Dermis microvascular lymphatic vessel endothelial cell (primary cell): ENCODE measurements at places on chromosomes 16 and 17.

- no peak for DNase-seq
Observed at GRCh38 chr17:49901460-49902331, 53.8 kb upstream of the TAC4 start.

DNA sequence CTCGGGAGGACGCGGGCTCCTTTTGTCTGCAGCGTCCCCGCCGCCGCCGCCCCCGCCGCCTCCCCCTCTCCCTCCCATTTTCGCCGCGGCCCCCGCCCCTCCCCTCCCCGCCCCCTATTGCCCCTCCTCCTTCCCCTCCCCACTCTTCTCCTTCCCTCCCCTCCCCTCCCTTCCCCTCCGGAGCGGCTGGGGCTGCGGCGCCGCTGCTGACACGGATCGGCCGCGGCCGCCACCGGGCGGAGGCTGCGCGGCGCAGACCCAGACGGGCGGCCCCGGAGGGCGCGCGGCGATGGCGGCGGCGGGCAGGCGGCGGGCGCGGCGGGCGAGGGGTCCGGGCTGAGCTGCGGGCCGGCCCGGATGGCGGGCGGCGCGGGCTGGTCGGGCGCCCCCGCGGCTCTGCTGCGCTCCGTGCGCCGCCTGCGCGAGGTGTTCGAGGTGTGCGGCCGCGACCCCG lies at the start of gene RAB11FIP4:
Gene RAB11FIP4 (plus strand): TSS at position 180 of the 454 bp plus-strand sequence. CDS start 178 bp downstream, at position 358.
- no peak for DNase-seq

- DNase-seq, result no peak
Observed at GRCh38 chr16:16118337-16118736, 105.0 kb downstream of the ABCC6 start.

DNA sequence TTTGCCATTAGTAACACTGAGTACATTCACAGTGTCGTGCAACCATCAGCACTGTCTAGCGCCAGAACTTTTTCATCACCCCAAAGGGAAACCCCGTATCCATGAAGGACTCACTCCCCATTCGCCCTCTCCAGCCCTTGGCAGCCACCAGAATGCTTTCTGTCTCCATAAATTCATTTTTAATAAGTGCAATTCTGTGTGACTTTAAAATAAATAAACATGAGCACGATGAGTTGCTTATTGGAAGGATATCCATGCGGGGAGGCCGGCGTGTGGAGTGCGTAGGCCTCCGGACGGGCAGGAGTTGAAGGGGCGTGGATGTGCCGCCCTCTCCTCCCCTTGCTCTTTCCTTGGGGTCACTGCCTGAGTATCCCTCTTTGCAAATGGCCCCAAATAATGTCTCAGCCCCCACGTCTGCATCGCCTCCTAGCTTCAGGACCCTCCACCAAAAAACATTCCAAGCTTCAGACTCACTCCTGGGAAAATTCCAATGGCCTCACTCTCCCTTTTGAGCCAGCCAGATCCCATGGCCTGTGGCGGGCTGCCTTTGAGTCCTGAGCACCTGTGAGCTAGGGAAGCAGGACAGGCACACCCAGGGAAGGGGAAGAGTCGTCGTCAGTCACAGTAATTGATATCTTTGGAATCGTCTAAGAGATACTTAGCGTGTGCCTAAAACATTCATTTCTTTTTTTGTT lies 306.3 kb downstream of the SEC14L1 start:
- DNase-seq, result no peak

DNA sequence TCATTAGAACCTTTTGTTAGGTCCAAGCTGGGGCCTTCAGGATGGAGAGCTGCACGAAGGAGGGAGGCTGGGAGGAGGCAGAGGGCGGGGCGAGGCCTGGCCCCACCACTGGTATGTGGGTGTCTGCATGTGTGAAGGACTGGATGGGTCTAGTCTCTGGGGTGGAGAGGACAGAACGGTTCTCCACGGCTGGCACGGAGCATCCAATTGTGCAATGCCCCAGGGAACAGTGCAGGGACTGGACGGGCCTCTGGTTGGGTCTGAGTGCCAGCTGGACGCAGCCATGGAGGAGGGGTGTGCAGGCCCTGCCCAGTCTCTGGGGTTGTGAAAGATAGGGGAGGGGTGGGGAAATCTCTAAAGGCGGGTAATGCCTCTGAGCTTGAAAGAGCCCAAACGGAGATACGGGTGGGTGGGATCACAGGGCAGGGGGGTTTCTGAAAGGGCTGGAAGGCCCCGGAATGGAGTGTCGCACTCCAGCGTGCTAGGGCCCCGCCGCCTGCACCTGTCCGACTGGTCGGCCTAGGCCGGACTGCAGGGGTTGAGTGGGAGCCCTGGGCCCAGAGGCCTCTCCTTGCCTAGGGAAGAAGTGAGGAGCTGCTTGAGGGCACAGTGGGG lies 1.6 kb downstream of the PPL start:
- no peak for DNase-seq

DNA sequence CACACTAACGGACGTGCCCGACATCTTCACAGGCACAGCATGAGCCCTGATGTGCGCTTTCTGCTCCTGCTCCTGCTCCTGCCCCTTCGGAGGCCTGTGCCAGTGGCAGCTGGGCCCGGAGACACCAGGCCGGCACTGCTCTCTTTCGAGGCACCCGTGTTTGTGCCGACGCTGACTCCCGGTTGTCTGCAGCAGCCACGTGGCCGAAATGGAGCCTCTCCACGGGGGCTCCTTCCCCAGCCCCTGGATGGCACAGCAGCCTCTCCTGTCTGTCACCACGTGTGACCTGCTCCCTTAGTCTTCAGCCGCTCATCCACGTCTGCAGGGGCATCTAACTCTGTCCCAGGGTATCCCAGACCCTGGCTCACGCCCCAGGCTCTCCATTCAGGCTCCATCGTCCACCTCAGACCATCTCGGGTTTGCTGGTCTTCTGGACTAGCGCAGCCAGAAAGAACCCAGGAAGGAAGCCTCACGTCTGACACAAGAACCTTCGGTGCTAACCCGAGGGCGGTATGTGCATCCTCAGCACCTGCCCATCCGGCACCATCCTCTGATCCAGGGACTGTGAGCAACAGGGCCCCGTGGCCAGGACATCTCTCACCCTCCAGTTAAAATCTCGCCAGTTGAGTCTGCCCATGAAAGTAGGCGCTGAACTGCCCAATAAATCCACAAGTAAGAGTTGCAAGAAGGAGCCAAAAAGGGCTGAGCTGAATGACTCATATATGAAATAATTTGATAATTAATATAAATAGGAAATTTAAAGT lies 4.2 kb upstream of the RPH3AL start:
- no peak for DNase-seq

GRCh38 chr17:40341808-40342503 lies 22.6 kb downstream of the GJD3 start:
- DNase-seq, result peak; percentile 72

DNA sequence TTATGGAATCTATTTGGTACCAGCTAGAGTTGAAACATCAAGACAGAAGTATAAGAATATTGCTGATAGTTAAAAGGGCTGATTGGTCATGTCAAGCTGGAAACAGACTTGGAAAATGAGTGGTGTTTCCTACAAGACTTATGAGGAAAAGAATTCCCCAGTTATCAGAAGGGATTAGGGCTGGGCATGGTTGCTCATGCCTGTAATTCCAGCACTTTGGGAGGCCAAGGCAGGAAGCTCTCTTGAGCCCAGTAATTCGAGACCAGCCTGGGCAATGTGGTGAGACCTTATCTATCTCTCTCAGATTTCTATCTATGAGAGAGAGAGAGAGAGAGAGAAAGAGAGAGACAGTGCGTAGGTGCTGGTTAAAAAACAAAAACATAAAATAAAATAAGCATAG lies 139.5 kb upstream of the PMFBP1 start:
- no peak for DNase-seq

DNA sequence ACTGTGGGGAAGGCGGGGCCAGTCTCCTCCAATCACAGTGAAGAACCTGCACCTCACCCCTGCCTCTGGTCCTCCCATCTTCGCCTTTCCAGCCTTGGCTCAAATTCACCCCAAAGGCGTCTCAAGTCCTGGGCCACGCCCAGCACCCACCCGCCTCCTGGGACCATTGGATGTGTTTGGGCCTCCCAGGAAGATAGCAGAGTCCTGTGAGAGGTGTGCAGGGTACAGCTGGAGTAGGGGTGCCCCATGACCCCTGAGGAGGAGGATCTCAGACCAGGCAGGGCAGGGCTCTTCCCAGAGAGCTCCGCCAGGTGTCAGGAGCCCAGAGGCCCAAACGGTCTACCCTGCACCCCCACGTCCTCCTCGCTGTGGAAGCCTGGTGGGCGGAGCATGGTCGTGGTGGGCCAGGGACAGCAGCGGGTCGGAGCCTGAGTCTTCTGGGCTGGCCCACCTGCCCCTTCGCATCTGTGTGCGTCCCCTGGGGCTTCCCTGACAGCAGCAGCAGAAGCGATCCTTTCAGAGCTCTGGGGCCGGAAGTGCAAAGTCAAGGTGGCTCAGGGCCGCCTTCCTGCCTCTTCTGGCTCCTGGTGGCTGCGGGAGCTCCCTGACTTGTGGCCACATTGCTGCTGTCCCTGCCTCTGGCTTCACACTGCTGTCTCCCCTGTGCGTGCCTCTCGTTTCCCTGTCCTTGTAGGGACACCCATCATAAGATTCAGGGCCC lies 34.9 kb upstream of the ZNF469 start:
- DNase-seq, result peak; percentile 10

DNA sequence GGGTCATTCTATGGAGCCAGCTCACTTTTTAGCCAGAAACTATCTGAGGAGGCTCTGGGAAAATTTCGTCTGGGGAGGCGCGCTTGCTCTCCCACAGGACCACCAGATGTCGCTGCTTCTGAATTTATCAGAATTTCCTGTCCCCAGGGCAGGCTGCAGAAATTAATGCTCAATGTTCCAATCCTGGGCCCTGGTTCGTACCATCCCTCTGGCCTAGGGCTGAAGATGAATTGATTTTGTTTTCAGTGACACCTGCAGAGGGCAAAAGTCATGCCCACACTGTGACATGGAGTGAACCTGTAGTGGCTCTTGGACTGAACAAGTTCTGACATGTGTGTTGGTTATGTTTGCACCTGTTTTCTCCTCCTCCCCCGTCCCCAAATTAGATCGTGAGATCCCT lies 482.6 kb downstream of the NPIPA7 start:
- peak; percentile 27 for DNase-seq

- DNase-seq, result no peak
Observed at GRCh38 chr16:31476303-31477219, 4.6 kb downstream of the TGFB1I1 start.

GRCh38 chr16:1263591-1264344 lies 7.9 kb downstream of the TPSD1 start:
- DNase-seq, result no peak

GRCh38 chr17:17822189-17822588 lies 14.6 kb downstream of the SREBF1 start:
- DNase-seq, result no peak

DNA sequence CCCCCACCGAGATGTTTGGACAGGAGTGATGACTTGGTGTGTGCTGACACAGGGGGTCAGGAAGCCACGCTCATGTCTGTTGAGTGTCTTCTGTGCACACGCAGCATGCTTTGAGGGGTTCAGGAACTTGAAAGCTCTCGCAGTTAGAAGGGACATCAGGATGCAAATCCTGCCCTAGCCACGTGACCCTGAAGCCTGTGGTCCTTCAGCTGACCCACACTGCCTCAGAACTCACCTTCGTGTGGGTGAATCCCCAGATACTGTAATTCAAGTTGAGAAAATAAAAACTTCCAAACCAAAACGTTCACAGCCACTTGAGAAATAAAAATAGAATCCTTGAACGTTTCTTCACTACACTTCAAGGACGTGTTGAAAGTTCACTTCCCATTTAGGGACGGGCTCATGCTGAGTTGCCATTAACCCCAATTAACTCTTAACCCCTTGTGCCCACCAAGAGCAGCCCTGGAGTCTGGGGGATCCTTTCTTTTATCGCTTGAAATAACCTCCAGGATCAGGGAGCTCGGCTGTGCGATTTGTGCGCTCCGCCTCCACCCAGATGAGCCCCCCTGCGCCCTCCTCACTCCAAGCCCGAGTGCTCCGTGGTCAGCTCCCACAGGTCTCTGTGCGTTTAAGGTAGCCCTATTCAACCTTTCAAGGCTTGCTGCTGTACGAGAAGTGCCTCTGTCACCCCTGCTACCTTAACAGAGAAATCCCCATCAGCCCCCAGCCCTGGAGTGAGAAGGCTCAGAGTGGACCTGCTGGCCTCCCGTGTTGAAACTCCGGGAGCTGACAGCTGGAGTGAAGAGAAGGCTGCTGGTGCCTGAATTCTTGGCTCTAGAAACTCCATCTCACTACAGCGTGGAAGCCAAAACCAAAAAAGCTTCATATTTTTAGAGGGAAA lies 36.2 kb upstream of the NAT9 start:
- DNase-seq, result no peak
